ENCODE measurements at places on chromosomes 5 and 9.

DNA sequence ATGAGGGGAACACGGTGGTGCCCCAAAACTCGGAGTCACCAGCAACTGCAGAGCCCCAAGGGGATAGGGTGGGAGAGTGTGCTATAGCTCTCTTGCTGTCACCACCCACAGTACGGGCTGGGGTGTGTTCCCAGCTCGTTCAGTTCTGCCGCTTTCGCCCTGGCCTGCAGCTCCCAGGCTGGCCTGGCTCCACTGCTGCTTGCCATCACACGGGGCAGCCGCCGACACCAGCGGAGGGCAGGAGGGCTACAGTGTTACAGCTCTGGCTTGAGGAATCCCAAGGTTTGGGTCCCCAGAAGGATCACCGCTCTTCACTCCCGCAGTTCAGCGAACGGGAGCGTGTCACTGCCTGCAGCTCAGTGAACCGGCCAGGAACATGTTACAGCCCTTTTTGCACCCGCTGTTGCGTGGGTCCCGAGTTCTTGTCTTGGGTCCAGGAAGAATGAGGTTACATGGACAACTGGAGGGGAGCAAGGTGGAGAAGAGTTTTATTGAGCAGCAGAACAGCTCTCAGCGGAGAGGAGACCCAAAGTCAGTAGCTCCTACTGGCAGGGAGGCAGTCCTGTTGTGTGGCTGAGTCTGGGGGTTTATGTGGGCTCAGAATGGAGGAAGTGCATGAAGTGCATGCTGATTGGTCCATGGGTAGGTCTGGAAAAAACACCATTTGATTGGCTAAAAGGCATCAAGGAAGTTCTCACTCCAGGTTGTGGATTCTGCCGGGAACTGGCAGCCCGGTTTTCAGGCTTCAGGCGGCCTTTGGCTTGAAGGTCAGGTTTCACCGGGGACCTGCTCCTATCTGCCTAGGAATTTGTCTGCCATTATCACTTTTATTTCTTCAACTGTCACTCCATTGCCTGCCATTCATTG is 113.4 kb downstream of the EHMT1 start:
- no peak for DNase-seq

GRCh38 chr9:113673726-113674125 is 202.4 kb upstream of the ZNF618 start:
- DNase-seq = peak; percentile 34

GRCh38 chr9:110021891-110022290 is 186.1 kb downstream of the C9orf152 start:
- DNase-seq = no peak

GRCh38 chr5:51172903-51173626 is 210.2 kb upstream of the ISL1 start:
- DNase-seq = no peak

GRCh38 chr5:179734536-179735164 is 2.0 kb downstream of the MAML1 start:
- no peak for DNase-seq
